Hepatocyte (in vitro differentiated cells): ENCODE measurements at places on chromosomes 3 and 15. TPM values are rescaled to one million over a fixed set of nuclear protein-coding genes. Genes with fewer than 3 reads are reported as not detected.

DNA sequence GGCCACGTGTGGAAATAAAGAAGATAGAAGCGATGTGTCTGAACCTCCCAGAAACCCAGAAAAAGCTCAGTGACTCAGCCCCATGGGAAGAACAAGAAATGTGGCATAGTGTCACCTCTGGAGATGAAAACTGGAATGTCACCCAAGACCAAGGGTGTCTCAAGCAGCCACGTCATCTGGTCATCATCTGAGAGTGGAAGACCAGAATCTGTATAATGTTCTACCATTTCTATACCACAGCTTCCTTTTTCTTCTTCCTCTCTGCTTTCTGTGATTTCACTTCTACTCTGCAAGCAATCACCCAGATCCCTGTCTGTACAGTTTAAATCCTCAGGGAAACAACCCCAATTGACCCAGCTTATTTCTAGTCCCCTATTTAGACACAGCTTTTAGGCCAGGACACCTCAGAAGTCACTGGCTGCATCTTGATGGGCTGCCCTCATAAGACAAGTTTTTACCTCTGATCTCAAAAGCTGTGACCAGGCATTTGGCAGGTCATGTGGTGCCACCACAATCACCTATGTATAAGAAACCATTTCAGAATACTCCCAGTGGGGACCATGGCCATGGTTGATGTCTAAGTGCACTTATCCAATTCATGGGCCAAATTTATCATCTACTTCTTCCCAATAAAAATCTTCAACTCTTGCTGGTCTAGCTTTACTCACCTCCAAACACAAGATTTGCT is 278.5 kb upstream of the UMPS start:
- H3K36me3 ChIP-seq = no peaks in the 10 kb centered on the region
- H3K27me3 ChIP-seq = no peaks in the 10 kb centered on the region
- no peak overlapping the region for H3K27ac ChIP-seq
- DNase-seq = no peak
- H3K4me1 ChIP-seq = no peaks in the 10 kb centered on the region

- no peaks in the 10 kb centered on the region for H3K36me3 ChIP-seq
- H3K27me3 ChIP-seq = no peaks in the 10 kb centered on the region
- no peak for DNase-seq
Observed at GRCh38 chr3:27423463-27423862, 54.3 kb upstream of the NEK10 start.

The TGM5 gene
- not detected in 2 replicates for total RNA-seq

DNA sequence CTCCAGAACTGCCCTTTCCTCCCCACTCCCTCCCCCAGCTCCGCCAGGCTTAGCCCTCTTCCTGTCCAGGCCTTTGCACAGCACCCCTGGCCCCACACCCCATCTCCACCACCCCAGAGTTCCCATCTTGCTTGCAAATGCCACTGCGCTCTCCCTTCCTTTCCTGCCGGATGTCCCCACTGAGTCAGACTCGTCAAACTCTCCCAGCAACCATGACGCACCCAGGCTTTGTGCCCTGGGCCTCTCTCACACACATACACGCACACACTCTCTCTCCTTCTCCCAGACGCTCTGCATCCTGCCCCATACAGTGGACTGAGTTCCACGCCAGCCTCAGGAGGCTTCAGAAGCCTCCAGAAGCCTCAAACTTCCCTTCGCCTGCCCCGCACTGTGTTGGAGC is 2.8 kb upstream of the CCDC9B start:
- H3K4me1 ChIP-seq = peaks cover 65% of the 10 kb centered on the region
- H3K36me3 ChIP-seq = no peaks in the 10 kb centered on the region
- H3K27me3 ChIP-seq = no peaks in the 10 kb centered on the region

DNA sequence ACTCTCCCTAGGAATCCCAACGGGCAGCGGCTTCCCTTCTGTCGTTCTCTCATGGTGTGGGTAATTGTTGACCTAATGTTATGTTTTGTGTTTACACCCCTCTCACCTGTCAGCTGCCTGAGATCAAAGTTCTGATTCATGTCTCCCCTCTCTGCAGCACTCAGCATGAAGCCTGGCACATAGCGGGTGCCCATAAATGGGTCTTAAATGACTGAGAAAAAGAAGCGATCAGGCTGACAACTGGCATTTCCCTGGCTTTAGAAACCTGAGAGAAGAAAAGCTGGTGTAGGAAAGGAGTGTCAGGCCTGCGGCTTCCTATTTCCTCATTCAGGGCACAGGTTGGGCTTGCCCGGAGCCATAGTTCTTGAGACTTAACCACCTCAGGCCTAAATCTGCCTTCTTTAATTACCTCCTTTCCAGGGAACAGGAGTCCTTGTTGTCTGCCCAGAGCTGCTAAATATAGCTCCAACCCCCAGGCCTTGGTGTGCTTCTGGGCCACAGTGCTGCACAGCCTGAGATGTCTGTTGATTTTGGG is 31.8 kb downstream of the LPP start:
- no peaks in the 10 kb centered on the region for H3K27me3 ChIP-seq
- H3K36me3 ChIP-seq = no peaks in the 10 kb centered on the region
- DNase-seq = no peak
- H3K4me1 ChIP-seq = peaks cover 24% of the 10 kb centered on the region

- peak overlapping the region; percentile 91 for H3K27ac ChIP-seq
- peaks cover 84% of the 10 kb centered on the region for H3K4me1 ChIP-seq
- H3K27me3 ChIP-seq = no peaks in the 10 kb centered on the region
- peak; percentile 61 for DNase-seq
- no peaks in the 10 kb centered on the region for H3K36me3 ChIP-seq
Observed at GRCh38 chr15:66763186-66764071, 61.4 kb downstream of the SMAD6 start.

GRCh38 chr3:66195347-66195783 is 25.4 kb upstream of the SLC25A26 start:
- no peak overlapping the region for H3K4me3 ChIP-seq
- no peaks in the 10 kb centered on the region for H3K27me3 ChIP-seq
- H3K4me1 ChIP-seq = no peaks in the 10 kb centered on the region
- H3K36me3 ChIP-seq = no peaks in the 10 kb centered on the region
- H3K27ac ChIP-seq = no peak overlapping the region

DNA sequence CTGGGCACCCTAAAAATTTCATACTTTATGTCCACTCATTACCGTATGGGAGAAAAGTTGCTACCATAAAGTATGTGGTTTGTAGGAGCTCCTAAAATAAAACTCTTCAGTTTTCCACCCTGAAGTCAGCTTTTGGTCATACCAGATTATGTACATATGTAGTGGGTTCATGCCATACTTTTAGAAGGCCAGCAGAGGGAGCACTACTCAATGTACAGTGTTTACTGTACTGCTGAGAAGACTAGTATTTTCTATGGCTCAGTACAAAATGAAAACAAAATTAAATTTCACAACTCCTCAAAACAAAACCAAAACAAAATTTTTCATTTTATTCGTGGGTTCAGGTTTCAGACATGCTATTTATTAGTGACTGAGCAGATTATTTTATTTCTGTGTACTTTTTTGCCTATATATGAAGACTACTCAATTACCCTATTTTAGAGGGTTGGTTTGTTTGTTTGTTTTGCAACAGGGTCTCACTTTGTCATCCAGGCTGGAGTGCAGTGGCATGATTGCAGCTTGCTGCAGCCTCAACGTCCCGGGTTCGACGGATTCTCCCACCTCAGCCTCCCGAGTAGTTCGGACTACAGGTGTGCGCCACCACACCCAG is 24.3 kb downstream of the NXPE3 start:
- H3K4me3 ChIP-seq = no peak overlapping the region
- no peak overlapping the region for H3K27ac ChIP-seq
- no peaks in the 10 kb centered on the region for H3K4me1 ChIP-seq
- H3K36me3 ChIP-seq = no peaks in the 10 kb centered on the region

The TTLL13 gene
- total RNA-seq = not detected in 2 replicates

The CLDN16 gene
- 0.77 and 1.3 TPM in 2 replicates for total RNA-seq

DNA sequence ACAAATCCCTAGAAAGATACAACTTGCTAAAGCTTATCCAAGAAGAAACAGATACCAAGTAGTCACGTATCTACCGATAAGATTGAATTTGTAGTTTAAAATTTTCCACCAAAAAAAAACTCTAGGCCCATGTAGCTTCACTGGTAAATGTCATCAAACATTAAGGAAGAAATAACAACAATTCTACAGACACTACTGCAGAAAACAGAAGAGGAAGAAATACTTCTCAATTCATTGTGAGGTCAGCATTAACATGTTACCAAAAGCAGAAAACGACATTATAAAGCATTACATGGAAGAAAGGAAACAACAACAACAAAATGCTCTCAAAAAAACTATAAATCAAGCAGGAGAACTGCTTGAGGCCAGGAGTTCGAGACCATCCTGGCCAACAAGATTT is 27.5 kb upstream of the TM4SF19 start:
- no peak overlapping the region for H3K4me3 ChIP-seq
- no peaks in the 10 kb centered on the region for H3K27me3 ChIP-seq
- H3K27ac ChIP-seq = no peak overlapping the region
- H3K4me1 ChIP-seq = no peaks in the 10 kb centered on the region

DNA sequence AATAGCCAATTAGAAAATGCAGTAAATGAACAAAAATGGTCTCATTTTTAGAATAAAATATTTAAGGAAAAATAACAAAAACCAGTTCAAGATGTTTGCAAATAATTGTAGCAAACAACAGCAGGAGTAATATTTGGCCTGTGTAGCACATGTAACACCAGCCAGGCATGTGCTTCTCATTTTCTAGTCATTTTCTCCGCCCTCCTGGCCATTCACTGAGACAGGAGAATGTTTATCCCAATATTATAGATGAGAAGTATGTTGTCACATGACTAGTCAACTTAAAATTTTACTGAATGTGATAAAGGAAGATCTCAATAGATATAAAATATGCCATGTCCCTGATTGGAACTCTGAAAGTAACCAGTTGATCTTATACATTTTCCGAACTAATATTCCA is 7.8 kb upstream of the ATP10A start:
- no peaks in the 10 kb centered on the region for H3K27me3 ChIP-seq
- H3K4me1 ChIP-seq = no peaks in the 10 kb centered on the region
- H3K27ac ChIP-seq = no peak overlapping the region
- no peak for DNase-seq
- no peak overlapping the region for H3K4me3 ChIP-seq
- H3K36me3 ChIP-seq = no peaks in the 10 kb centered on the region

- H3K27ac ChIP-seq = no peak overlapping the region
- H3K27me3 ChIP-seq = no peaks in the 10 kb centered on the region
- no peak overlapping the region for H3K4me3 ChIP-seq
- no peaks in the 10 kb centered on the region for H3K36me3 ChIP-seq
- peak; percentile 30 for DNase-seq
Observed at GRCh38 chr15:67240235-67241131, 14.0 kb downstream of the AAGAB start.

The CAPN7 gene
- 48.5 and 60.3 TPM in 2 replicates for total RNA-seq

GRCh38 chr3:81452418-81452817 is 309.0 kb downstream of the GBE1 start:
- DNase-seq = no peak
- H3K27ac ChIP-seq = no peak overlapping the region
- H3K36me3 ChIP-seq = no peaks in the 10 kb centered on the region
- H3K27me3 ChIP-seq = no peaks in the 10 kb centered on the region
- no peaks in the 10 kb centered on the region for H3K4me1 ChIP-seq

GRCh38 chr3:120163816-120164215 is 69.6 kb upstream of the GSK3B start:
- DNase-seq = peak; percentile 23
- no peaks in the 10 kb centered on the region for H3K27me3 ChIP-seq
- H3K4me3 ChIP-seq = no peak overlapping the region
- H3K4me1 ChIP-seq = peaks cover 16% of the 10 kb centered on the region

GRCh38 chr15:65816441-65816840 is 24.3 kb upstream of the DENND4A start:
- no peak overlapping the region for H3K4me3 ChIP-seq
- H3K27ac ChIP-seq = no peak overlapping the region
- no peak for DNase-seq
- peaks cover 3% of the 10 kb centered on the region for H3K4me1 ChIP-seq

The ZNF620 gene
- 4.4 and 5.4 TPM in 2 replicates for total RNA-seq

DNA sequence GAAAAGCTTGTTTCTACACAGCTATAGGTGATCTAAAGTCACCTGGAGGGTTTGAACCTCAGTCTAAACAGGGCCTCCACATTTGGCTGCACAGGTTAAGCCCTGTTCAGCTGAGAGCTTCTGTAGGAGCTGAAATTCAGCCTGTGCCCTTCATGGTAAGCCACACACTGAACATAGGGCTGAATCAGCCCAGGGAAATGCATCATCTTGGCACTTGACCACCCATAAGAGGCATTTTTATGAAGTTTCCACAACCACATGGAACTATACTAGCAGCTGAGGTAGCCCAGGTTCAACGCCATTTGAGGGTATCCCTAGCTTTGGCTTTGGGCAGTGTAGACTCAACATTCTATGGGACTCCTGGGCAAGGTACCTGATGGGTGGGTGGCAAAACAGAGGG is 126.8 kb downstream of the FAM174B start:
- H3K4me1 ChIP-seq = no peaks in the 10 kb centered on the region
- H3K36me3 ChIP-seq = no peaks in the 10 kb centered on the region
- no peak overlapping the region for H3K4me3 ChIP-seq
- no peak overlapping the region for H3K27ac ChIP-seq
- no peaks in the 10 kb centered on the region for H3K27me3 ChIP-seq

The LRTM1 gene
- 0.52 TPM in 1 of 2 replicates, not detected in the other for total RNA-seq

DNA sequence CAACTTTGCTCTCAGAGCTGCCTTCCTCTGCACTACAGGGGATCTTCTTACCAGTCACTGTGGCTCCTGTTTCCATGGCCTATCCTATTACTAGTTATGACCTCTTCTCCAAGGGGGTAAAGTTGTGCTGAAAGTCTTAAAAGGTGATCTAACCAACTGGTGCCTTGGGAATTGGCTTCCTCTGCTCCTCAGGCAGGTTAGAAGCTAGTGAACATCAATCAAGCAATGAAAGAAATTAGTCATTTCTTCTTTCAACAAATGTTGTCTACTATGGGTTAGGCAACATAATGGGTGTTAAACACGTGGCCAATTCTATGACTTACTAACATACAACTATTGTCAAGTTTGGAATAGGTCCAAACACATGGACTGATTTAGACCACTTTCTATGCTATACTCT is 571.4 kb upstream of the NAALADL2 start:
- no peak for DNase-seq
- no peak overlapping the region for H3K4me3 ChIP-seq
- H3K36me3 ChIP-seq = no peaks in the 10 kb centered on the region
- no peaks in the 10 kb centered on the region for H3K4me1 ChIP-seq

DNA sequence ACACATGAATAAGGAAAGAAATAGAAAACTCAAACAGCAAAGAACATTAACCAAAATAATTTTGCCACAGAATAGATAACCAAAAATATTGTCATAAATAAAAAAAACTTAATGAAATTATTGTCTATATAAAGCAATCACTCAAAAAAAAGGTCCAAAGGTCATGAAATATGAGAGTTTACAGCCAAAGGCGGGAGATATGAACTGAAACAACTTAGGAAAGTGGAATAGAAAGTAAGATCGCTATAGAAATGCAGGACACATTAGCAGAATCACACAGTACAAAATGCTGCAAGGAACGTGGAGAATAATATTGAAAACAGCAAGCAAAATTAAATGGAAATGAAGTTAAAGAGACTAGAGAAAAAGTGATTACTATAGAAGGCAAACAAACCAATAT is 375.0 kb upstream of the ARHGEF26 start:
- no peaks in the 10 kb centered on the region for H3K36me3 ChIP-seq
- H3K27ac ChIP-seq = no peak overlapping the region
- no peak overlapping the region for H3K4me3 ChIP-seq
- DNase-seq = no peak
- H3K27me3 ChIP-seq = no peaks in the 10 kb centered on the region
